HepG2 (cell line): ENCODE measurements at places on chromosomes 3 and 15. TPM values are rescaled to one million over a fixed set of nuclear protein-coding genes. Genes with fewer than 3 reads are reported as not detected.
A peak's percentile ranks its signal among the peaks of the same experiment; 100 is the strongest.

The CD200R1 gene
- not detected in 2 replicates for total RNA-seq

GRCh38 chr15:58331560-58331912 lies 100.3 kb upstream of the LIPC start:
- DNase-seq, result peak; percentile 32

DNA sequence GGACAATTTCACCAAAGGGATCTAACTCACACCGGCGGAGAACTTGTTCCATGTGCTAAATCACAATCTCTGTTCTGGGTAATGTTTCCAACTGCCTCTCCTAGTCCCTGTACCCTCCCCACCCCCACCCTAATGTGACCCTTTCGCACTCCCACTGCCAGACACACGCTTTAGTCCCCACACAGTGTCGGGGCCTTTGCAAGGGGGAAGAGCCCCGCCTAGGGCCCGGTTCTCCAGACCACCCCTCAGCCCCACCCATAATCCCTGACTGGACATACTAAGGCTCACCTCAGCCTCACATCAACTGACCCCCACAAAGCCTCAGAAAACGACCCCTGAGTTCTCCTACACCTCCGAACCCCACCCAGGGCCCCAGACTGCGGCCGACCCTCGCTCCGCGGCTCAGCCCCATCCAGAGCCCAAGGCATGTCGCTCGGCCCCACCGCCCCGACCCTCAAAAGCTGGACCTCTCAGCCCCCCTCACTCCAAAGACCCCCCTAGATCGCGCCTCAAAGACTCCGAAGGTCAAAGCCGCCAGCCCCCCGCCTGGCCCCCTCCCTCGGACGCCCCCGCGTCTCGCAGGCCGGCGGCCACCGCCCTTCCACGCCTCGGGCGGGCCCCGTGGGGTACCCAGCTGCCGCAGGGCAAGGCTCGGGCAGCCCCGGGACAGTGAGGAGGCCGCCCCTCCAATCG lies 72.0 kb upstream of the MAP4 start:
- no peak for DNase-seq

DNA sequence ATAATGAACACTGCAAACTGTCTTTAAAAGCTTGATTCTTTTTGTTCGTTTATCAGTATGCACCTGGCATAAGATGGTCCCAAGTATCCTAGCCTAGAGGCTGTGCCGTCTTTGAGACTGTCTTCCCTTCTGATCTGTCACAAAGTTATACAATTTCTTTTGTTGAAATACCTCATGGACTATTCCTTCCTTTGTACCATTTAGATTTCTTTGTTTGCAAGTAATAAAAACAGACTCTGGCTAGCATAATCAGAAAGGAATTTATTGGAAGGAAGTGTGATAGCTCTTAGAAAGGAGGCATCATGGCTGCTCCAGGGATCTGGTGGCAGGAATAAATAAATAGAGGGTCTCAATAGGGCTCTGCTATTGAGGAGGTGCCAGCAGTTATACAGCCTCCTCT lies 280.4 kb downstream of the SLC9A9 start:
- no peak for DNase-seq

- DNase-seq, result peak; percentile 79
These were observed 1.2 kb upstream of the UBP1 start for GRCh38 chr3:33441225-33441976.

The TMIE gene
- not detected in 2 replicates for total RNA-seq

DNA sequence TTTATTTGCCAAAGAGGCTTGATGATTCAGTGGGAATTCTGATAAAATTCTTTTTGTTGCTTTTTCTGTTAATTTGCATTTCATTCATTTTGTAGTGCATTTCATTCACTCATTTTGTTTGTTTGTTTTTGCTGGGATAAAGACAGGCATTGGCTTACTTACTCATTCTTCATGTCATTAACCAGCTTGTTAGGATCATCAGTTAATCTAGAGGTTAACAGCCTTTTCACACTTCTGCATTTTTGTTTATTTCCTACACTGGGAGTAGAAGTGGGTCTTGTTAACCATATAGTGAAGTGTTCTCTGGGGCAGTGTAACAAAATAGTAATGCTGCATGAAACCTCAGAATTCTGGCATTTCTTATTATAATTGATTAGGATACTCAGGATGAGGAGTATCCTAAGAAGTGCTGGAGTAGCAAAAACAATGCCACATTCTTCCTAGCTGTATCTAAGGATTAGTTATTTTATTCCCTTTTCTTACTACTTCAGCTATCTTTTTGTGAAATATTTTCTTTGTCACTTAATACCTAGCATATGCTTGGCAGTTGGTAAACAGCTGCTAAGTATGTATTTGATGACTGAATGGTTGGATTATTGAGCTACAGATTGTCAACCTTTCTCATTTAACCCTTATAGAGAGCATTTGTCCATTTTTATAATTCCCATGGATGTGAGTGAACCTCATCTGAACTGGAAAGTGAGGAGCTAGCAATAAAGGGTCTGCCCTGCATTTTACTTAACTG lies 135.7 kb upstream of the LRRFIP2 start:
- DNase-seq, result no peak

The CHST13 gene
- 16.1 and 43.1 TPM in 2 replicates for total RNA-seq

GRCh38 chr3:109933576-109933975 lies 596.2 kb upstream of the DPPA4 start:
- DNase-seq, result no peak

GRCh38 chr15:73015493-73015892 lies 36.8 kb upstream of the NEO1 start:
- DNase-seq, result no peak

The LCTL gene
- total RNA-seq, result 1.1 and 1.4 TPM in 2 replicates

The UPK1B gene
- not detected in 2 replicates for total RNA-seq

- DNase-seq, result no peak
These were observed 157.9 kb downstream of the XXYLT1 start for GRCh38 chr3:195113048-195113447.

The MUSTN1 gene
- 1.3 and 1.4 TPM in 2 replicates for total RNA-seq

The TRIM71 gene
- 76.9 and 111 TPM in 2 replicates for total RNA-seq
